Sciatic nerve (tissue), 2 donors: ENCODE measurements at places on chromosomes 13 and 19.

DNA sequence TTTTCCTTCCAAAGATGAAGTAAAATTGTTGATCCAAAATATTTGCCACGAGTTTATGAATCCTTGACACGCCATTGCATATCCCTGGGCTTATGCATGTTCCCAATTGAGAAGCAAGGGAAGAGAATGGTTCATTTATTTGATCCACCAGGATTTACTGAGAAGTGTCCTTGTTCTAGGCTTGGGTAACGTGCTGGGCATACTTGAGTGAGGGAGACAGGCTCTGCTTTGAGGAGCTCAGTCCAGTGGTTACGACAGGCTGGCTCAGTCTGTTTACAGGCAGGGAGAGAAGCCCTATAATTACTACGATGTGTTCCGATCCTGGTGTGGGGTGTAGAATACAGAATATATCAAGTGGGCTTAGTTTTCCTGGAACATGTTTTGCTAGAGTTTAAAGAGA lies 6.3 kb upstream of the PNMA8C start:
- no peak for DNase-seq

DNA sequence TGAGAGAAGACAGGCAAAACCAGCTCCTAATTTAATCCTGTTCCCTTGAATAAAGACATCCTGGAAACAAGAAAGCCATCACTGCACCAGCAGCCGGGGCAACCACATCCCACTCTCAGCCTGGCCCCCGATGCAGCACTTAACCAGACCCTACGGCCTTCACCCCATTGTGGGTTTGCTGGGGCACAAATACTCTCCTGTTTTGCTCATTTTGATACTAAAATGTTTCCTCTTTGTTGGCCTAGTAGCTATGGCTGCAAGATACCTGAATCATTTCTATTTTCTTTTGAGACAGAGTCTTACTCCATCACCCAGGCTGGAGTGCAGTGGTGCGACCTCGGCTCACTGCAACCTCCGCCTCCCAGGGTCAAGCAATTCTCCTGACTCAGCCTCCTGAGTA lies 28.4 kb downstream of the ANKRD27 start:
- DNase-seq, result no peak

DNA sequence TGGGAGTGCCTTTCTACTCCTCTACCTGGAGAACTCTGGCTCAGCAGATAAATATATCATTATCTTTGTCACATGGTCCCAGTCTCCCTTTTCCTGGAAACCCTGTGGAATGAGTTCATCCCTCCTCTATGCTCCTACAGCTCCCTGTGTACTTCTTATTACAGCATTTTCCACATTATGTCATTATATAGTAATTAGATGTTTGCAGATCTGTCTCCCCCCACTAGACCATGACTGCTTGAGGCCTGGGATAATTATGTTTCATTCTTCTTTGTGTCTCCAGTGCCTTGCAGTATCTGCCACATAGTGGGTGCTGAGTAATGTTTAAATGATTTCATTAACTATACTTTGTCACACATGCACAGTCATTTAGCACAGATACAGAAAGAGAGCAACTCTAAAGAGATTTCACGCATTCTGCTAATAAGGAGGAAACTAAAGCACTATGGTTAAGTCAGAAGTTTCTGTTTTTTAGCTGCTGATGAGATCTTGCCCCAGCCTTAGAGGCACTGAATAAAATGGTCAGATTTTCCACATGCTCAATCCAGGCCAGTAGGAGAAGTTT lies 66.1 kb upstream of the DIAPH3 start:
- no peak for DNase-seq

GRCh38 chr19:10936661-10937084 lies 8.1 kb downstream of the TIMM29 start:
- no peak for DNase-seq

DNA sequence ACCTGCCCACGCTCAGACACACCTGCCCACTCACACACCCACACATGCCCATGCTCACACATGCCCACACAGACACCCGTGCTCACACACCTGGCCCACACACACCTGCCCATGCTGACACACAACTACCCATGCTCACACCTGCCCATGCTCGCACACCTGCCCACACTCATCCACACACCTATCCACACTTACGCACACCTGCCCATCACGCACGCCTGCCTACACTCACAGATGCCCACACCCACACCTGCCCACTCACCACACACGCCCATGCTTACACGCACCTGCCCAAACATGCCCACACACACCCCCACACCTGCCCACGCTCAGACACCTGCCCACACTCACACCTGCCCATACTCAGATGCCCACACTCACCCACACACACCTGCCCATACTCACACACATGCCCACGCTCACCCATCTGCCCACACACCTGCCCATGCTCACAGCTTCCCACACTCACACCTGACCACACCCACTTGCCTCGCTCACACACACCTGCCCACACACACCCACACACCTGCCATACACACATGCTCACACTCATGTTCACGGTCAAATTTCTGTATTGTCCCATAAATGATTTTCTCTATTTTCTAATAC lies 15.6 kb downstream of the IL17D start:
- DNase-seq, result no peak
